ENCODE measurements at places on chromosomes 11 and 22. TPM values are rescaled to one million over a fixed set of nuclear protein-coding genes. Genes with fewer than 3 reads are reported as not detected.

Gene YPEL1
- total RNA-seq = 14.9 TPM

- DNase-seq = peak; percentile 19
Observed at GRCh38 chr22:44571566-44572413, 73.8 kb upstream of the RTL6 start.

GRCh38 chr22:45544588-45545170 lies 42.0 kb downstream of the FBLN1 start:
- DNase-seq = no peak

- no peak for DNase-seq
Observed at GRCh38 chr11:75840522-75840921, 25.5 kb downstream of the UVRAG start.

DNA sequence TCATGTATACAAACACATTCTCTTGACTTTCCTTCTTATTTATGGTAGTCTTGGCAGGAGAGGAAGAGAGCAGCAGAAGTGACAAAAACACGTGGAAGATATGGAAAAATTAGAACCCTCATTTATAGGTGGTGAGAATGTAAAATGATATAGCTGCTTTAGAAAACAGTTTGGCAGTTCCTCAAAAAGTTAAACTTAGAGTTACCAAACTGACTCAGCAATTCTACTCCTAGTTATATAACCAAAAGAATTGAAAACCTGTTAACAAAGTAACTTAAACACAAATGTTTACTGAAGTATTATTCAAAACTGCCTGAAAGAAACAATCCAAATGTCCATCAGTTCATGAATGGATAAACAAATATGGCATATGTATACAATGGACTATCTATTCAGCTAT lies 16.8 kb downstream of the NUCB2 start:
- DNase-seq = no peak

Gene LAYN
- total RNA-seq = 24.0 TPM

All from activated naive CD8-positive, alpha-beta T cell treated with anti-CD3 and anti-CD28 coated beads, Interleukin-2, amount 10 ng/mL, durations not matched to agents 7 days and 5 days (primary cell).